Stimulated activated CD8-positive, alpha-beta memory T cell treated with anti-CD3 and anti-CD28 coated beads, Interleukin-7, amount 100 ng/mL, for 48 hours (primary cell): ENCODE measurements at places on chromosomes 5 and 9.

DNA sequence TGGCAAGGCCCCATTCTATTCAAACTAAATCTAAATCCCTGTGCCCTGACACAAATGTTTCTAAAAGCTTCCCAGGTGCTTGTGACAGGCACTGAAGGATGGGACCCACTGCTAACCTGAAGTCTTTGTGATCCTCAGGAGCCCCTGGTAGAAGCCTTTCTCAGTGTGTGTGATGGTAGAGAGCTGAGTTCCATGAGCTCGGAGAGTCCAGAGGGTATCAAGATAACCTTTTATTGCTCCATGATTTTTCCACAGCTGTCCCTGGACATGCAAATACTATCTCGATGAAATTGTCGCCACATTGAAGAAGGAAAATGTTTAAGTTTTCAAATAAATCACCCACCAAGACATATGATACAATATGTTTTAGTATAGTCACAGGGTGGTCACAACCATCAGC is 7.7 kb downstream of the CAST start:
- DNase-seq: no peak

DNA sequence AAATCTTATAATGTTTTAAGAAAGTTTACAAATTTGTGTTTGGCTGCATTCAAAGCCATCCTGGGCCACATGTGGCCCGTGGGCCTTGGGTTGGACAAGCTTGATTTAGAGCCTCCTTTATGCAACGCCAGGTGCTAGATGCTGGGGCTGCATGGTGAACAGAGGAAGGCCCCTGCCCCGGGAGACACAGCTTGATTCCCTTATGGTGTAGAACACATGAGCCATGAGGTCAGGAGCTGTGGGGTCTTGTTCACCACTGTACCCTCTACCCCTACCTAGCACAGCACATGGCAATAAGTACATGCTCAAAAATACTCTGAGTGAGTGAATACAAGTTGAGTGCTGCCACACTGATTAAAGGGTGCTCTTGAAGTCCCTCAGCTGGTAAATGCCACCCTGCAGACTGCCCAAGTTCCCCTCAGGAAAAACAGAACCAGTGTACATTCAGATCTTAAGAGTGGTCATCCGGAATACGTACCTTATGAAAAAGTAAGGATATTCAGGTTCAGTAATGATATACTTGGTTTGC is 71.9 kb downstream of the ARRDC3 start:
- no peak for DNase-seq

GRCh38 chr5:174291-174600 is 17.0 kb upstream of the LRRC14B start:
- DNase-seq: no peak

GRCh38 chr9:90259311-90260246 is 383.0 kb downstream of the DIRAS2 start:
- DNase-seq: no peak

- no peak for DNase-seq
These were observed 44.8 kb upstream of the SNX2 start for GRCh38 chr5:122730037-122730436.

- no peak for DNase-seq
These were observed 97.6 kb downstream of the SEMA6A start for GRCh38 chr5:116476897-116477537.

GRCh38 chr9:124286292-124286931 is 28.7 kb downstream of the NEK6 start:
- DNase-seq: peak; percentile 62

DNA sequence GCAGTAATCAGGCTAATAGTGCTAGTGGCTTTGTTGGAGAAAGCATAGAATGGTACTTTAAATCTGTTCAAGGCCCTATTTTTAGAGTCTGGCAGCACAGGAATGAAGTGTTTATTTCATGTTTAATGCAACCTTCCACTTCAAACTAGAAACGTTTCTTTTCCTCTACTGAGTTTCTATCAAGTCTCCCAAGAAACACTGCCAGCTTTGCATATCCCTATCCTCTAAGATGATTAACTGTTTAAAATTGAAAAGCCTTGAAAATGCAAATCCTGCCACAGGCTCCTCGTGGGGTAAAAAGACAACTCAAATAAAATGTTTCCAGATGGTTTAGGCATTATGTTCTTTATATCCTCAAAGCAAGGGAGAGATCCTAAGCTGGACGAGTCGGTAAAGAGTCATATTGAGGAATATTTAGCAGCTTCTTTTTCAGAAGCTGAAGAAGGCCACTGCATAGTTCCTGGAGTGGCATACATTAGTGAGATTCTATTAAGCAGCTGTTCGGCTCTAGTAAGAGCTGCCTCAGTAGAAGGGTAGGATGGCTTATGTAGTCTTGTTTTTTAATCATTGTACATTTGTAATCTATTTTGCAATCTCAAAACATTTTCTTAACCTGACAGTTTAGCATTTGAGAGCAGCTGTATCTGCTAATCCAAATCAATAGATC is 251.2 kb downstream of the CHSY3 start:
- no peak for DNase-seq

DNA sequence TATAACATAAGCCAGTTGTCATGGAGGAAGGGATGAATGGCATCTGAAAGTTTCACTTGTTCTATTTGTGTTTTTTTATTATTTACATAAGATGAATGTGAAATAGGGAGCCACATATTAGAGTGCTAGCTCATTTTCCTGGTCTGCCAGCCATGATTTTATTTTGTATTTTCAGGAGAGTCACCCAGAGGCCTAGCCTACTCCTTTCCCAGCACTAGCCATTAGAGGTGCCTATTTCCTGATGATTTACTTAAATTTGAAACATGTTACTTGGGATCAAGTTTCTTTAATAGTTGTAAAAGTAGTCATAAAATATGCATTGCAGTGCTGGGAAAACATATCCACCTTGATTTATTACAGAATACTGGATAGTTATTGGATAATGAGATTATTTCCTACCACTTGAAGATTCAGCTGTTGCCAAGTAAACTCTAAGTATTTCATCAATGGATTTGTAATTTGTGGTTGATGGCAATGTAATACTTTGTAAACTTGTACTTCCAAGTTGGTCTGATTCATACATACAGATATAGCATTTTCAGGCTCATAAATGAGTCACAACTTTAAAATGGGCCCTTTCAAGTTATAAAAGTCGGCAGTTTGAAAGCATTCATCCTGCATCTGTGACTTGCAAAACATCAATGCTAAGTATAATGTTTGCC is 50.8 kb downstream of the KCNN2 start:
- no peak for DNase-seq

- no peak for DNase-seq
These were observed 180.4 kb downstream of the PRR16 start for GRCh38 chr5:120644516-120644915.

GRCh38 chr5:2291146-2291840 is 408.6 kb upstream of the IRX4 start:
- no peak for DNase-seq

DNA sequence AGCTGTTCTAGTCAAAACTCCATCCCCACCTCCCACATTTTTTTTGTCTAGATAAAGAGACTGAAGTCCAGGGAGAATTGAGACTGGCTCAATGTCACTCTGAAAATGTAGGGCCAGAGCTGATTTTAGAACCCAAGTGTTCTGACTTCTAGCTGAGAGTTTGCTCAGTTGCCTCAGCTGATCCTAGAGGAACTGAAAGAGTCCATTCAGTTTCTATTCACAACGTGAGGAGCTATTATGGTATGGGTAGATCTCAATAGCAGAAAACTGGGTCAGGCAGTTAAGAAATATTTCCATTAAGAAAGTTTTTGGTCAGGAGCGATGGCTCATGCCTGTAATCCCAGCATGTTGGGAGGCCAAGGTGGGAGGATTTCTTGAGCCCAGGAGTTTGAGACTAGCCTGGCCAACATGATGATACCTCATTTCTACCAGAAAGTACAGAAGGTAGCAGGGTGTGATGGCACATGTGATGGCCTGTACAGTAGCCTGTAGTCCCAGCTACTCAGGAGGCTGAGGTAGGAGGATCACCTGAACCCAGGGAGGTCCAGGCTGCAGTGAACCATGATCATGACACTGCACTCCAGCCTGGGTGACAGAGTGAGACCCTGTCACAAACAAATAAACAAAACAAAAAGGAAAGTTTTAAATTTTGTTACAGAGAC is 61.7 kb downstream of the GLRA1 start:
- DNase-seq: no peak

DNA sequence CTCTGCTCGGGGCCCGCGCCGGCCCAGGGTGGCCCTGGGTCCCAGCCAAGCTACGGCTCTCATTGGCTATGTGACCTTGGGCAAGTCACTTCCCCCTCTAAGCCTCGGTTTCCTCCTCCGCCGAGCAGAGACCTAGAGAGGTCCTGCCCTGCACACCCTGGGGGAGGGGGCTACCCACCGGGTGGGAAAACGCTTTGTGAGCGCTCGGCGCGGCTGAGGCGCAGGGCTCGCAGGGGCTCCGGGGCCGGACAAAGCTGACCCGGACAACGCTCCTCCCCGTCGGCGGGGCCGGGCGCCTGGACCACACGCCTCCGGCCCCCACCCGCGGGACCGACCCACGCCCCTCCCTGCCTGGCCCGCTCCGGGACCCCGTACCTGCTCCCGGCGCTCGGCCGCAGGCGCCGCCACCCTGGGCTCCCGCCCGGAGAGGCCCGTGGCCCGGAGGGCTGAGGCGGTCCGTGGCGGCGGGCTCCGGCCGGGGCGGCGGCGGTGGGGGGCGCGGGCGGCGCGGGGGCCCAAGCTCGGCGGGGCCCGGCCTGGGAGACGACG is 85.7 kb upstream of the MELK start:
- DNase-seq: peak; percentile 34

- DNase-seq: no peak
These were observed 100.9 kb upstream of the IL6ST start for GRCh38 chr5:56095579-56096102.

DNA sequence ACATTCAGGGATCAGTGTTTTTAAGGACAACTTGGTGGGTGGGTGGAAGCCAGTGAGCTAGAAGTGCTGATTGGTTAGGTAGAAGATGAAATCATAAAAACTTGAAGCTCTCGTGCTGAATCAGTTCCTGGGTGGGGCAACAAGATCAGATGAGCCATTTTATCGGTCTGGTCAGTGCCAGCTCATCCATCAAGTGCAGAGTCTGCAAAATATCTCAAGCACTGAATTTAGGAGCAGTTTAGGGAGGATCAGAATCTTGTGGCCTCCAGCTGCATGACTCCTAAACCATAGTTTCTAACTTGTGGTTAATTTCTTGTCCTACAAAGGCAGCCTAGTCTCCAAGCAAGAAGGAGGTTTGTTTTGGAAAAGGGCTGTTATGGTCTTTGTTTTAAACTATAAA is 166.4 kb downstream of the FAM170A start:
- DNase-seq: no peak

DNA sequence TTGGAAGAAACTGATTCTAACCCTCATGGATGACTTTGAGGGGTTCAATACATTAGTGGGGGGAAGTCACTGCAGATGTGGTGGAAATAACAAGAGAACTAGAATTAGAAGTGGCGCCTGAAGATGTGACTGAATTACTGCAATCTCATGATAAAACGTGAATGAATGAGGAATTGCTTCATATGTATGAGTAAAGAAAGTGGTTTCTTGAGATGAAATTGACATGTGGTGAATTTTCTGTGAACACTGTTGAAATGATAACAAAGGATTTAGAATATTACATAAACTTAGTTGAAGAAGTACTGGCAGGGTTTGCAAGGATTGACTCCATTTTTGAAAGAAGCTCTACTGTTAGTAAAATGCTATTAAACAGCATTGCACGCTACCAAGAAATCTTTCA is 113.0 kb downstream of the UGCG start:
- DNase-seq: no peak

- DNase-seq: peak; percentile 69
These were observed 48.7 kb upstream of the PSD2 start for GRCh38 chr5:139746691-139747582.

DNA sequence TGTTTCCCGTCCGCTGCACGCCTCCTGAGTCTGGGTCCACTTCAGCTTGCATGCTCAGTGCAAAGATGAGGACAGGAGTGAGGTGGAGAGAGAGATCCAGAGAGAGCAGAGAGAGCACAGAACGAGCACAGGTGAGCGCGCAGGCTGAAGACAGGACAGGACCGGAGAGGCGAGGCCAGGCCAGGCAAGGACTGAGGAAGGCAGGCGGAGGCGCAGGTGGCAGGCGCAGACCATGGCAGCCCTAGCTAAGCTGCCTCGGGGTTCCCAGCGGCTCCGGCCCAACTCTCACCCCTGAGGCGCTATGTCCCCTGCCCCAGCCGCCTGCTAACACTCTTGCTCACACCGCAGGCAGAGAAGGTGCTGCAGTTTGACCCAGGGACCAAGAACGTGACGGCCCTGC is 9.7 kb downstream of the GRIN1 start:
- DNase-seq: no peak

DNA sequence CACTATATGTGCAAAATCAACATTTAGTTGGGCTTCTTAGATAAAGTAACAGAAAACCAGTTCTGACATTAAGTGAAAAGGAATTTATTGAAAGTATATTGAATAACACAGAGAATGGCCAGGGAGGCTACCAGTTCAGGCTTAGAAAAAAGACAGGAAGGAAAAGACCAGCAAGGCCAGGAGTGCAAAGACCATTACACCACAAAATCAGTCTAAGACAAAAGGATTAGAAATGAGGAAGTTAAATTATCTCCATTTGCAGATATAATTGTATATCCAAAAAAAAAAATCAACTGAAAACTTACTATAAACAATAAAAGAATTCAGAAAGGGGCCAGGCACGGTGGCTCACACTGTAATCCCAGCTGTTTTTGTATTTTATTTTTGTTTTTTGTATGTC is 4.8 kb upstream of the TEX10 start:
- DNase-seq: no peak

GRCh38 chr5:115838885-115839518 is 2.4 kb downstream of the ATG12 start:
- no peak for DNase-seq

GRCh38 chr5:17734011-17734410 is 99.8 kb downstream of the TAF11L14 start:
- DNase-seq: no peak

DNA sequence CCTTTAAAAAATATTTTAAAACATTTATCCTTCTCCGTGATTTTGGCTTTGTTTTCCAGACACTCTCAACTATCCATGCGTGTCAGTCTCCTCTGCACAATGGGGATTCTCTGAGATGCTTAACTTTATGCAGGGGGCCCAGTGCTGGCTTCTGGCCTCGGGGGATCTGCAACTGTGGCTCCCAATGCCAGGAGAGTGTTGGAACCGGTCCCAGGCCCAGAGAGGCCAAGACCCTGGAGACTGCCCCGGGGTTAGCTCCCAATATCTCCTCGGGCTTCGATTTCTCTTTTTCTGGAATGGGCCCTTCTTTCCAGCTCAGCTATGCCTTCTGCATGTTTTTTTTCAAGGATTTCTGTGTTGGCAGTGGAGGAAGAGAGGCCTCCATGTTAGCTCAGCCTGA is 20.1 kb upstream of the SARDH start:
- no peak for DNase-seq
